CD4-positive, alpha-beta memory T cell (primary cell): ENCODE measurements at places on chromosomes 11 and 22.

DNA sequence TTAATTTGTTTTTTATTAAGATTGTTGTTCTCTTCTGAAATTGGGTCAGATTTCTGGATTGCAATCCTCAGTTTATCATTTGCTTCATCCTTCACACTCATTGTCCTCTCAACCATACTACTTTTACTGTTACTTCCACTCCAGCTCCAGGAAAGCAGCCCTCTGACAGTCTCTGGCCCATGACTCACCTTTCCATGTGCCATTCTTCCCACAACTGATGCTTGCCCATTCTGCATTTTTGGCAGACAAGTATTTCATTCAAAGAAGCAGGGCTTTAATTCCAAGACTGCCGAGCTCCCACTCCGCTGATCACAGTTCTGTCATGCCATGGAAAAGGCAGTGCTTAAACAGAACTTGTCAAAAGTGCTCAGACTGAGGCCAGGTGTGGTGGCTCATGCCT, 139.2 kb downstream of the WNT11 start:
- H3K4me1 ChIP-seq, result no peaks in the 10 kb centered on the region
- no peaks in the 10 kb centered on the region for H3K27me3 ChIP-seq
- peaks cover 6% of the 10 kb centered on the region for H3K36me3 ChIP-seq
- DNase-seq, result no peak
- H3K4me3 ChIP-seq, result no peak overlapping the region

GRCh38 chr22:48395201-48395600, 1432.5 kb downstream of the BRD1 start:
- H3K27me3 ChIP-seq, result no peaks in the 10 kb centered on the region
- H3K4me3 ChIP-seq, result no peak overlapping the region
- no peaks in the 10 kb centered on the region for H3K4me1 ChIP-seq
- no peak overlapping the region for H3K27ac ChIP-seq

DNA sequence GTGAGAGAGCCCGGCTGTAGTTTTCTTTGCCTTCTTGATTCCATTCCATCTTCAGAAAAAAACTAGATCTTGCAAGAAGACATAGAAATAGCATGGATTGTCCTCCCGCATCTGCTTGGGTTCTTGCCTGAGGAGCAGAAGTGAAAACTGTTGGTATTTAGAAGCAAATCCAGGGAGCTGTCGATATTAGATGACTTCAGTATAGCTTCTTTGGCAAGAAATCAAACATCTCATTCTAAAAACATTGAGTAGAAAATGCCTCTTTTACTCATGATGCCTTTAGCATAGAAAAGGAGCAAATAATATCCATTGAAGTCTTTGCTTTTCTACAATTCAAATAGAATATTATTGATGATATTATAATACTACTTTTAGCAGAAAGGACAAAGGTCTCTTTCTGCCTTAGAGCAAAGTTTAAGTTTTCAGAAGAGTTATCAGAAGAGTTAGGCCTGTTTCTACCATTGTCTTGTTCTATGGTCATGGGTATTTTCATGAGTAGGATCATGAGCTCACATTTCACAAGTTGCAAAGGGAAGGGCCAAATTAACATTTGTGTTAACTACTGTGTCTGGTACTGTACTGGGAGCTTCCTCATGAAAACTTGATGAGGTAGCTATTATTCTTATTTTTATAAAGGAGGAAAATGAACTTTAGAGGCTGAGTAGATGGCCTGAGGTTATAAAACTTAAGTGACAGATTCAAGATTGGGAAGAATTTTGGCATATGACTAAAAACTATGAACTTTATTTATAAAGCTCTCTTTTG, 49.7 kb downstream of the EXT2 start:
- no peaks in the 10 kb centered on the region for H3K4me1 ChIP-seq
- no peaks in the 10 kb centered on the region for H3K27me3 ChIP-seq
- DNase-seq, result no peak
- no peak overlapping the region for H3K4me3 ChIP-seq

GRCh38 chr11:28338371-28338770, 230.2 kb downstream of the METTL15 start:
- no peaks in the 10 kb centered on the region for H3K4me1 ChIP-seq
- no peak for DNase-seq
- H3K4me3 ChIP-seq, result no peak overlapping the region
- H3K27me3 ChIP-seq, result no peaks in the 10 kb centered on the region
- H3K27ac ChIP-seq, result no peak overlapping the region

- peak overlapping the region; percentile 5 for H3K4me3 ChIP-seq
- no peaks in the 10 kb centered on the region for H3K27me3 ChIP-seq
- peaks cover 93% of the 10 kb centered on the region for H3K4me1 ChIP-seq
- peak; percentile 76 for DNase-seq
Measured at GRCh38 chr11:61004180-61004611, 32.7 kb downstream of the CD6 start.

GRCh38 chr11:30984827-30985226, 384.7 kb downstream of the DCDC1 start:
- H3K4me3 ChIP-seq, result no peak overlapping the region
- no peaks in the 10 kb centered on the region for H3K36me3 ChIP-seq
- no peaks in the 10 kb centered on the region for H3K27me3 ChIP-seq
- no peaks in the 10 kb centered on the region for H3K4me1 ChIP-seq

DNA sequence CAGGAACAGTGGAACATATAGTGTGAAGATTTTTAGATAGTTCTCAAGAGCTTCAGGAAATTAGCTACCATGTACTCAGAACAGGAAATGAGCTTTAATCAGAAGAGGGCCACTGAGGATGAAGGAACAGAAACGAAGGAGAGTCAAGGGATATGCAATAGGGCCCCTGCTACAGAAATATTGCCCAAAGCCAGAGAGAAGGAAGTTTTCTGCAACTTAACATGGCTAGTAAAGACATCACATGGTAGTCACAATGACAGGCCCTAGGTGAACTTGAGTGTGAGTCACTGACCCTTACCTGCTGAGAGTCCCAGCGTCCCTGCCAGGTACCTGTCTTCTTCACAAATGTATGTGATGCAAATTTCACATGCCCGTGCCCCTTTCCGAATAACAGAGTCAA, 25.2 kb upstream of the CARD16 start:
- peak; percentile 7 for DNase-seq
- peak overlapping the region; percentile 55 for H3K4me3 ChIP-seq
- H3K27me3 ChIP-seq, result no peaks in the 10 kb centered on the region
- H3K36me3 ChIP-seq, result peaks cover 4% of the 10 kb centered on the region
- peak overlapping the region; percentile 69 for H3K27ac ChIP-seq

GRCh38 chr22:43449205-43449830, 37.5 kb downstream of the MPPED1 start:
- H3K27me3 ChIP-seq, result no peaks in the 10 kb centered on the region
- DNase-seq, result no peak
- H3K4me1 ChIP-seq, result no peaks in the 10 kb centered on the region
- no peak overlapping the region for H3K27ac ChIP-seq
- no peaks in the 10 kb centered on the region for H3K36me3 ChIP-seq

GRCh38 chr11:100575860-100576717, 111.0 kb upstream of the ARHGAP42 start:
- H3K36me3 ChIP-seq, result no peaks in the 10 kb centered on the region
- no peaks in the 10 kb centered on the region for H3K4me1 ChIP-seq
- H3K27me3 ChIP-seq, result no peaks in the 10 kb centered on the region
- no peak for DNase-seq

GRCh38 chr11:119684361-119685110, 44.5 kb downstream of the NECTIN1 start:
- no peaks in the 10 kb centered on the region for H3K27me3 ChIP-seq
- H3K27ac ChIP-seq, result no peak overlapping the region
- H3K4me3 ChIP-seq, result no peak overlapping the region
- no peaks in the 10 kb centered on the region for H3K36me3 ChIP-seq

- H3K27ac ChIP-seq, result no peak overlapping the region
- no peak overlapping the region for H3K4me3 ChIP-seq
- no peaks in the 10 kb centered on the region for H3K36me3 ChIP-seq
- H3K4me1 ChIP-seq, result no peaks in the 10 kb centered on the region
- H3K27me3 ChIP-seq, result no peaks in the 10 kb centered on the region
Measured at GRCh38 chr22:30565341-30565740, 9.1 kb downstream of the GAL3ST1 start.

DNA sequence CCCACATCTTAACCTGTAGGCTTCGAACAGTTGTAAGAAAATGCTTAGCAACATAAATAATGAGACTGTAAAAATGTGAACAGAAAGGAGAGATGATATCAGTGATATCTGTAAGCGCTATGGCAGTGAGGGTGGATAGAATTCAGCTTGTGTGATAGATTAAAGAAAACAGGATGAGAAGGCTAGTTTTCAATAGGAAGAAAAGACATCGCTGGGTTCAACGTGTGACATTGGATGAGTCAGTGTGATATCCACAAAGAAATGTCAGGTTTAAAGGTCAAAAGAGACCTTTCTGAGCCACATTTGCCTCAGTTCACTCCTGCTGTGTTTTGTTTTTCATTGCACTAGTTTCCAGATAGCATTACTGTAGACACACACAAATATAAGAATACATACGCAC, 13.7 kb upstream of the RFPL3 start:
- H3K4me1 ChIP-seq, result no peaks in the 10 kb centered on the region
- no peak overlapping the region for H3K4me3 ChIP-seq
- peaks cover 9% of the 10 kb centered on the region for H3K27me3 ChIP-seq
- no peak overlapping the region for H3K27ac ChIP-seq

DNA sequence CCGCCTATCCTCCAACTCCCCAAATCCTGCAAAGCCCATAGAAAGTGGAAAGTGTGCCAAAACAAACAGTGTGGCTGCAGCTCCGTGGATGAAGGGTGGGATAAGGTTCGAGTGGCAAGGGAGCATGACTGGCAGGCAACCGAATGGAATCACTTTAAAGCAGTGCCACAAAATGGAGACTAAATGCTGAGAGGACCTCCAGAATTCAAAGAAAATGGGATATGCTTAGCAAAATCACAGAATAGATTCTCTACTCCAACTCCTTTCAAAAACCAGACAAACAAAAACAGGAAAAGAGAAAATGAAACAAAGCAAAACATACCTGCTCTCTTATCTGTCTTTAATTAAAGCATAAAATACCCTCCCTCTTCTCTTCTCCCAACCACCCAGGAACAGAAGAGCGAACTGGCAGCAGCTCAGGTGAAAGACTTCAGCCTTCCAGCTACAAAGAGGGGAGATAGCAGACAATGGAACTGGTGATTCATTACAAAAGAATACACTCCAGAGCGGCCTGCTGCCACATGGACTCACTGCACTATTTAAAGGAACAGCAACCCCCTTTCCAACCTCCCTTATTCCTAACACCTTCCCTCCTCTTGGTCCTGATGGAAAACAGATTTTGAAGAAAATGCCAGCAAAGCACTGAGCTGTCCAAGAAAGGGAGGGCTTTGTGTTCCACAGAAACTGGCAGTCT, 118.5 kb downstream of the APOL5 start:
- no peak overlapping the region for H3K4me3 ChIP-seq
- no peaks in the 10 kb centered on the region for H3K4me1 ChIP-seq
- H3K36me3 ChIP-seq, result no peaks in the 10 kb centered on the region
- no peaks in the 10 kb centered on the region for H3K27me3 ChIP-seq

- H3K27ac ChIP-seq, result no peak overlapping the region
- H3K27me3 ChIP-seq, result no peaks in the 10 kb centered on the region
- DNase-seq, result no peak
- H3K36me3 ChIP-seq, result no peaks in the 10 kb centered on the region
- peaks cover 5% of the 10 kb centered on the region for H3K4me1 ChIP-seq
Measured at GRCh38 chr22:43160497-43161126, 9.3 kb downstream of the TSPO start.

- H3K4me1 ChIP-seq, result no peaks in the 10 kb centered on the region
- no peak overlapping the region for H3K27ac ChIP-seq
- H3K27me3 ChIP-seq, result no peaks in the 10 kb centered on the region
Measured at GRCh38 chr11:106063009-106063408, 14.1 kb downstream of the KBTBD3 start.

- peaks cover 27% of the 10 kb centered on the region for H3K4me1 ChIP-seq
- H3K36me3 ChIP-seq, result no peaks in the 10 kb centered on the region
- H3K27me3 ChIP-seq, result peaks cover 15% of the 10 kb centered on the region
- H3K27ac ChIP-seq, result no peak within 1 kb of the TSS
- DNase-seq, result no peak
- peak within 1 kb of the TSS; percentile 25 for H3K4me3 ChIP-seq
Measured at GRCh38 chr11:120324932-120325810, at the start of gene TLCD5. Gene TLCD5 (plus strand): TSS chr11:120325299. CDS start chr11:120327442, 2,143 bp downstream.

GRCh38 chr11:130765406-130765805, 150.9 kb downstream of the SNX19 start:
- H3K27me3 ChIP-seq, result no peaks in the 10 kb centered on the region
- H3K36me3 ChIP-seq, result no peaks in the 10 kb centered on the region
- no peak overlapping the region for H3K27ac ChIP-seq
- H3K4me3 ChIP-seq, result no peak overlapping the region

DNA sequence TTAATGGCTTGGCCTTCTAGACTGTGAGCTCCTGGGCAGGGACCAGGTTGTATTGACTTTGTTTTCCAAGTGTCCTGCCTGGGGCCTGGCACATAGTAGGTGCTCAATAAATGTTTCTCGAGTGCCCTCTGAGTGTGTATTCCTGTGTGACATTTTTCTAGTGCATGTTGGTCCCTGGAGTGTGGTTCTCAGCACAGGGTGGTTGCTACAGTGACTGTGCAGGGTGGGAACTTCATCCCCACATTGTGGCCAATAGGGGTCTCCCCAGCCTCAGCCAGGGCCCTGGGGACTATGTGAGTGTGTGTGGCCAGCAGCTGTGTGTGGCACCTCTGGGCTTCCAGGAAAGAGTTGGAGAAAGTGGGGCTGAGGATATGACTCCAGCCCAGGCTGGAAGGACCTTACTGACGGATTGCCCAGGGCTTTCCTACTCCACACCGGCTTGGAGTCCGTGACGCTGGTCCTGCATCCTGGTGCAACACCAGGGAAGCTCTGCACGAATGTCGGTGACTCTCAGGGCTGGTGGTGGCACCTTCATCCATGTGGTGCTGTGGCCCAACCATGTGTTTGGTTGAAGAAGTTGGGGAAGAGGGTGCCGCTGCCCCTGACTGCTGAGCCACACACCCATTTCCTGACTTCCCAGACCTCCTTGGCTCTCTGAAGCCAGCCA, 9.0 kb upstream of the MARK2 start:
- no peak overlapping the region for H3K4me3 ChIP-seq
- H3K27me3 ChIP-seq, result no peaks in the 10 kb centered on the region
- DNase-seq, result no peak
- H3K27ac ChIP-seq, result no peak overlapping the region
- no peaks in the 10 kb centered on the region for H3K36me3 ChIP-seq
- H3K4me1 ChIP-seq, result no peaks in the 10 kb centered on the region

DNA sequence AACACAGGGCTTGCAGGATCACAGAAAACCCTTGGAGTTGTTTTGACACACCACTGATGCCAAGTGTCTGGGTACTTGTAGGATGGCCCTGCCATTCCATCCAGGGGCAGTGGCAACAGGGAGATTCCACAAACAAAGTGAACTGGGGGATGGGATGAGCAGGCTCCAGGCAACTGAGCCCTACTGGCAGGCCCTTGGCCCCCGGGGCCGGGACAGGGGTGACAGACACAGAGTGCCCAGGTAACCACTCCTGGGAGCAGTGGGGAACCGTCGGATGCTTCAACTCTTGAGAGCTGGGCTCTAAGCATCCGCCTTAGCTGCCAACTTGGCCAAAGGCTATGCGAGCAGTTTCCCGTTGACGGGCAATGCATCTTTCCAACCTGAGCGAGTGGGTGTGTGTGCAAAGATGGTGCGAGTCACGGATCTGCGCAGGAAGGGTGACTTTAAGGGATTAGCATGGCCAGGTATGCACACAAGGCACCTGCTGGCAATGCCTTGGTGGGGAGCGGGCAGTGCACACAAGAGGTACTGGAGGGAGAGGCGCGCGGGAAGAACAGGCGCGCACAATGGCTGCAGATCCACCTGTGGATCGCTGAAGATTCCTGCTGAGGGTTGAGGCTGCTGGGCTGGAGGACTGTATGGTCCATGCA, 83.1 kb upstream of the PRODH start:
- H3K4me1 ChIP-seq, result no peaks in the 10 kb centered on the region
- H3K36me3 ChIP-seq, result no peaks in the 10 kb centered on the region
- H3K27me3 ChIP-seq, result peaks cover 7% of the 10 kb centered on the region
- H3K27ac ChIP-seq, result no peak overlapping the region
- H3K4me3 ChIP-seq, result no peak overlapping the region

- H3K36me3 ChIP-seq, result no peaks in the 10 kb centered on the region
- DNase-seq, result no peak
- H3K27me3 ChIP-seq, result no peaks in the 10 kb centered on the region
- no peak overlapping the region for H3K27ac ChIP-seq
- H3K4me3 ChIP-seq, result no peak overlapping the region
Measured at GRCh38 chr11:38530226-38530625, 1932.2 kb upstream of the RAG2 start.
